NCI-H1436 (cell line): ENCODE measurements at places on chromosomes 4 and X.

- no peak for DNase-seq
Measured at GRCh38 chr4:147975933-147976928, 244.3 kb downstream of the ARHGAP10 start.

- no peak for DNase-seq
Measured at GRCh38 chr4:4461850-4462249, 74.9 kb downstream of the NSG1 start.

DNA sequence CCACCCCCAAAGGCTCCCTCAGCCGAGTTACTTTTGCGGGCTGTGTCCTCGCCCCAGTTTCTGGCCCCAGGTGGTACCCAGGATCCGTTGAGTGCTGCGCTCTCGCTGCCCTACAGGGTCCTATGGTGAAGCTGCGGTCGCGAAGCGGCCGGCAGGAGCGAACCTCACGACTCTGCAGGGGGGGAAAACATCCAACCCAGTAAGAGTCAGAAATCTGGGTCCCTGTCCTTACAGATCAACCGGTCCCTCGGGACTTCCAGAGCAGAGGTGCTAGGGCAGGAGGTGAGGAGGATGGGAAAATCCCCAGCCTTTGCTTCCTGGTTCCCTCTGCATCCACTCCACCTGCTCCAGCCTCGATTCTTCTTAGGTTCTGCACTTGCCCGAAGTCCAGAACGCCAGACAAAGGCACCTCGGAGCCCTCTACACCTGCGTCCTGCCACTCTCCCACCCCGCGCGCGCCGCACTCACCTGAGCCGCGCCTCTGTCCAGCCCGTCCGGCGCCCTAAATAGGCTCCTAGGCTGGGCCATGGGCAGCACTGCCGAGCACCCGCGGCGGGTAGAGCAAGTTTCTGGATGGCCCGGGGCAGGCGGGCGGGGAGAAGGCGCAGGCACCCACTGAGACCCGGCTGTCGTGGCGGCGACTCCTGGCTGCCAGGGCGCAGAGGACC, at the start of gene HS3ST1:
Gene HS3ST1, minus strand, starts transcription at position 664 of the 668 bp plus-strand sequence. CDS start 28,889 bp downstream, outside the sequence.
- DNase-seq, result no peak

DNA sequence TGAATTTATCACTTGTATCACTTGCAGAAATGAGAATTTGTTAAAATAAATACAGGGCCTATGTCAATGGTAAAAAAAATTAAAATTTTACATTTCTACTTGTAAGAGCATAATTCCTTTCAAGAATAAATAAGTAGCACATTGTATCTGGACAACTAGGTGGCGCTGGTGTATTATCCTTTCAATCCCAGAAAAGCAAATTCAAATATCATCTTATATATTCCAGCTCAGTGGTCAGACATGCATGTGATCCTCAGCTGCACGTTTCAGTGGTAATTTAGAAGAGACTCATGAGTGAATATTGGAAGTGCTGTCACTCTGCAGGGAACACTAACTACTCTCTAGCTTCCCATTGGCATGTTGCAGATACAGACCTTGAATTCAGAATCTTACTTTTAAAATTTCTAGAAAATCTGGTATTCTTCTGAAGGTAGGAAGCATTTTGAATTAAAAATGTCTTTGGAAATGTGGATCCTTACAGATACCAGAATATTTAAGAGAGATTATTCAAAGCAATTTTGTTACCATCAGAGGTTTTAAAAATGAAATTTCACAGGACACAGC, 1414.7 kb upstream of the TENM3 start:
- DNase-seq, result peak; percentile 41

- no peak for DNase-seq
Measured at GRCh38 chrX:15929194-15929593, 74.6 kb upstream of the AP1S2 start.

DNA sequence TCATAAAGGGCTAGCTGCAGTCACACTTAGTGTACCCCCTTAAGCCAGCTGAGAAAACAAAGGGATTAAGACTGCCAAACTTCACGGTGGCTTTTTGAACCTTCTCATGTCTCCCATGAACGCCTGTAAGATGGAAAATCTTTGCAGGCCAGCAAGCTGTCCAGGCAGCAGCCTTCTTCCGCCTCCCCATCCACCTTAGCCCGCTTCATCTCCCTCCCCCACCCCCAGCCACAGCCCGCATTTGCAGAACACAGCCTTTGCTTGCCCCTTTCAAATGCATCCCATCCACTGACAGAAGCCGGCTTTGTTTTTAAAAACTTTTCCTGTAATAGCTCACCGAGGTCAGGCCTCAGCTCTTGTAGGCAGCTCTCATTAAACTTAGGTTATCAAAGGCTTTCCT, 113.8 kb upstream of the FAM9B start:
- no peak for DNase-seq

GRCh38 chrX:147351644-147352043, 537.1 kb upstream of the CXorf51A start:
- no peak for DNase-seq

- no peak for DNase-seq
Measured at GRCh38 chr4:28225050-28225449, 1364.4 kb downstream of the STIM2 start.

DNA sequence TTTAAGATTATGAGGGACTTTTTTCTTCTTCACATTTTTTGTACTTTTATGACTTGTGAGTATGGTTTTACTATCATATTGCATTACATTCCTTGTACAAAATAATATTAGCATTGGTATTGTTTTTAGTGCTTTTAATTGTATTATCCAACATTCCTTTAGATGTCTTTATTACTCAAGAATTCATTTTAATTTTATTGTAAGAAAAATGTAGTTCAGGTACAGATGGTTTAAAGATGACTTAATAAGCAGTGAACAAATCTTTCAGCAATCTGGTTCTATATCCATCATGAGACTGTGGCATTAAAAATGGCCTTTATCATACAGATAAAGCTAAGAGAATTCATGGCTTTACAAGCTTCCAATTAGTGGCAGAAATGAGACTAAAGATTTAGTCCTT, 191.6 kb downstream of the ANTXR2 start:
- DNase-seq, result no peak

- DNase-seq, result no peak
Measured at GRCh38 chrX:97050392-97050791, 166.7 kb downstream of the RPA4 start.

DNA sequence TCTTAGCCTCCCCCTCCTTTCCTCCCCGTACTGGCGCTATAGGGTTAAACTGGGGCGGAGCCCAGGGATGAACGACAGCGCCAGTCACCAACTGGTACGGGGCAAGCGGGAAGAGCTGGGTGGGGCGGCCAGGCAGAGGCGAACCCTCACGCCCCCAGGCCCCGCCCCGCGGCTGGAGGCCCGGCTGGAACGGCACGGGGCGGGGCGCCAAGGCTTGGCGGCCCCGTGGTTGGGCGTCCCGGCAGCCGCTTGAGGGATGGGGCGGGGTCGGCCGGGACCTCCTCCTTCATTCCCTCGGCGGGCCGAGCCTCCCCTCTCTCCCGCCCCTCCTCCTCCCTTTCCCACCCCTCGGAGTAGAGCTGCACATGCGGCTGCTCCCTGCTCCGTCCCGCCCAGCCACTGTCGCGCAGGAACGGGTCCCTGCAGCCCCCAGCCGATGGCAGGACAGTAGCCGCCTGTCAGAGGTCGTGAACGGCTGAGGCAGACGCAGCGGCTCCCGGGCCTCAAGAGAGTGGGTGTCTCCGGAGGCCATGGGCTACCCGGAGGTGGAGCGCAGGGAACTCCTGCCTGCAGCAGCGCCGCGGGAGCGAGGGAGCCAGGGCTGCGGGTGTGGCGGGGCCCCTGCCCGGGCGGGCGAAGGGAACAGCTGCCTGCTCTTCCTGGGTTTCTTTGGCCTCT, at the start of gene EDA:
Gene EDA, plus strand, starts transcription at position 335 of the 678 bp plus-strand sequence.
- peak; percentile 72 for DNase-seq

DNA sequence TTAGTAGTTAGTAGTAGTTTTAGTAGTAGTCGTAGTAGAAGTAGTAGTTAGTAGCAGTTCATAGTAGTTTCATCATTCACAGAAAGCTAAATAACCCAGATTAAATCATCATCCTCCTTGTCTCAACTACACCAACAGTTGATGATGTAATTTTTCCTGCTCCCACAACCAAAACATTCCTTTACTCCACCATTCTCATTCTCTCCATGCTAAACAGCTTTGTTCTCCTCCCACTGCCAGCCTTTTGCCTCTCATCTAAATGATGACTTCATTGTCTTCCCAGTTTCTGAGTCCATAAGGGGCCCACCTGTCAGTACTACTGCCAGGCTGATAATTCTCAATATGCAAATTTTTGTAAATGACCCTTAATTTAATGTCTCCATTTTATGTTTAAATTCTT, 68.9 kb downstream of the ARHGAP24 start:
- DNase-seq, result no peak

DNA sequence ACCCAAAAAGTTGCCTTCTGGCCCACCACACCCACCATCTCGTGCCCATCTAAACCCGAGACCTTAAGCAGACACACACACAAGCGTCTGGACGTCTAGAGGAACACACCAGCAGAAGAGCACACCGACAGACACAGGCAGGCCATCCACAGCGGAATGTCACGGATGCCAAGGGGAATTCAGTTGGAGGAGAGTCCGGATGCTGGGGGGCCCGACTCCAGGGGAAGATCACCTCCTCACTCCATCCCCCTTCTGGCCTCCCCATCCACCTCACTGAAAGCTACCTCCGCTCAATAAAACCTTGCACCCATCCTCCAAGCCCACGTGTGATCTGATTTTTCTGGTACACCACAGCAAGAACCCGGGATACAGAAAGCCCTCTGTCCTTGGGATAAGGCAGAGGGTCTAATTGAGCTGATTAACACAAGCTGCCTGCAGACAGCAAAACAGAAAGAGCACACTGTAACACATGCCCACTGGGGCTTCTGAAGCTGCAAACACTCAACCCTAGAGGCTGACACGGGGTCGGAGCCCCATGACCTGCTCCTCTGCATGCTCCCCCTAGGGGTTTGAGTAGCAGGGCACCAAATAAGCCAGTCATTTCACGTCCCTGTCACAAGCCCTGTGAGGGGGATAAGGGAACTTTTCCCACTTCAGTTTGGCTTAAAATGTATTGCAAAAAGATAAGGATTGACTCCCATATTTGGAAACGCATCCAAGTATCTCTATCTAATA, 339.6 kb upstream of the PCDH10 start:
- no peak for DNase-seq

- no peak for DNase-seq
Measured at GRCh38 chr4:13627178-13627605, 333 bp downstream of the BOD1L1 start.

- no peak for DNase-seq
Measured at GRCh38 chr4:184845367-184846021, 19.7 kb upstream of the ACSL1 start.

DNA sequence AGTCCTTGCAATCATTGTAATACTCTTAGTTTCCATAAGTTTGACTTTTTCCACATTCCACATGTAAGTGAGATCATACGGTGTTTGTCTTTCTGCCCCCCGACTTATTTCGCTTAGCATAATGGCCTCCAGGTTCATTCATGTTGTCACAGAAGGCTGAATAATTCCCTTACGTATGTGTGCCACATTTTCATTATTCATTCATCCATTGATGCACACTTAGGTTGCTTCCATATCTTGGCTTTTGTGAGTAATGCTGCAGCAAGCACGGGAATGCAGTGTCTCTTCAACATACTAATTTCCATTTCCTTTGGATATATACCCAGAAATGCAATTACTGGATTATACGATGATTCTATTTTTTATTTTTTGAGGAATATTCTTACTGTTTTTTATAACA, 22.0 kb upstream of the VEGFC start:
- DNase-seq, result no peak

DNA sequence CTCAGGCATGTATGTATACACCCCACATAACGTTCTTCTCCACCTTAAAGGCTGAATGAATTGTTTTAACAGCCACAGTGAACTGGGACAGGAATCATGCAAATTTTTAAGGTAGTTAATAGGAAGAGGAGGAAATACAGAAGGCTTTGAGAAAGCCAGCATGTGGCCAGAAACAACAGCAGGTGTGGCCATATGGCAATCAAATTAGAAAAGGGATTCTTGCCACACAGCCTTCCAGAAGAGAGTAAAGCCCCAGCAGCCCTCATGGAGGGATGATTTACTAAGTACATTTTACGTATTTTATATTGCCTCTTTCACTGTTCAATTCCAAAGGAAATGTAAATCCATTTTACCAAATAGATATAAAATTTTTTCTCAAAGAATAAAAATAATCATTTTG, 792.2 kb downstream of the ADGRL3 start:
- no peak for DNase-seq

- peak; percentile 4 for DNase-seq
Measured at GRCh38 chr4:71713611-71714203, 70.2 kb downstream of the GC start.
